ENCODE measurements at places on chromosomes 11 and 22.

DNA sequence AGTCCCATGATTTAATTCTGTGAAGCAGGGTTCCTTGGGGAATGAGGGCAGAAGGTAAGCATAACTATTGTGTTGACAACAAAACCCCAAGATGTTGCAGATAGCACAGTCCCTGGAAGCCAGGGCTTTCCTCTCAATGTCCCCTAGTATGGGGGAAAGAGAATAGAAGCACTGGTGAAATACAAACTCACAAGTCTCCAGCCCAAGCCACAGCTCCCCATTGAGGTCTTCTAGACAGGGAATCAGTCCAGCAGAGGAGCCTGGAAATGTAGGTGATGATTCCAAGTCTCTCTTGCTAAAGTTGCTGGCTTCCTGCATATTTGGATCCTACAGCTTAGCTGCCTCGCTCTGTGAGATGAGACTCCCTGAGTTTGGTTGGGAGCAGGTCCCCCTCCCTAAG, 31.7 kb upstream of the DRD2 start:
- DNase-seq: no peak

DNA sequence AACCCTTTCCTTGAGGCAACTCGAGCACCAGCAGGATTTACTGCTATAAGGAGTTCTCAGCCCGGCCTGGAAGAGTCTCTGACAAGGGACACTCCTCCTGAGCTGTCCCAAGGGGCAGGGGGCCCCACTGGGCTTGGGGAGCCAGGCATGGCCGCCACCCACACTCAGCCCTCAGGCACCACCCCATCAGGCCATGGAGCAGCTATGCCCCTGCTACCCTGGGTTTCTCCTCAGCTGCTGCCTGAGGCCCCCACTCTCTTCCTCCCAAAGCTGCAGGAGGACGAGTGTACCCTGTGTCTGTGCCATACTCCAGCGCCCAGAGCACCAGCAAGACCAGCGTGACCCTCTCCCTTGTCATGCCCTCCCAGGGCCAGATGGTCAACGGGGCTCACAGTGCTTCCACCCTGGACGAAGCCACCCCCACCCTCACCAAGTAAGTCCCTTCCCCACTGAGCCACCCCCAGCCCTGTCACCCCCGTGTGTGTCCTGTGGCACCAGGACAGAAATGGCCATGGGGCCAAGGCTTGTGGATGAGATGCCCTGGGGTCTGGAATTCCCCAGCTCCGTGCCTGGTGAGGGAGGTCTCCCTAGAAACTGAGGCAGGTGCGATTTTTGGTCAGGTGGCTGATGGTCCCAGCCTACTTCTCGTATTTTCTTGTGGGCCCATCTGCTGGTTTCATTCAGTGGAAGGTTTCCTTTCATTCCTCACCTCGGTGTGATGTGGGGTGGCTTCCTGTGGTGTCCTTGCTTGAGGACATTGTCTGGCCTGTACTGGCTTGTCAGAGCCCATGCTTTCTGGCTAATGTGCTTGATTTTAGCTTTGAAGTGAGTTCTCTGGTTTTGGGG, 28.4 kb downstream of the TAB1 start:
- no peak for DNase-seq

DNA sequence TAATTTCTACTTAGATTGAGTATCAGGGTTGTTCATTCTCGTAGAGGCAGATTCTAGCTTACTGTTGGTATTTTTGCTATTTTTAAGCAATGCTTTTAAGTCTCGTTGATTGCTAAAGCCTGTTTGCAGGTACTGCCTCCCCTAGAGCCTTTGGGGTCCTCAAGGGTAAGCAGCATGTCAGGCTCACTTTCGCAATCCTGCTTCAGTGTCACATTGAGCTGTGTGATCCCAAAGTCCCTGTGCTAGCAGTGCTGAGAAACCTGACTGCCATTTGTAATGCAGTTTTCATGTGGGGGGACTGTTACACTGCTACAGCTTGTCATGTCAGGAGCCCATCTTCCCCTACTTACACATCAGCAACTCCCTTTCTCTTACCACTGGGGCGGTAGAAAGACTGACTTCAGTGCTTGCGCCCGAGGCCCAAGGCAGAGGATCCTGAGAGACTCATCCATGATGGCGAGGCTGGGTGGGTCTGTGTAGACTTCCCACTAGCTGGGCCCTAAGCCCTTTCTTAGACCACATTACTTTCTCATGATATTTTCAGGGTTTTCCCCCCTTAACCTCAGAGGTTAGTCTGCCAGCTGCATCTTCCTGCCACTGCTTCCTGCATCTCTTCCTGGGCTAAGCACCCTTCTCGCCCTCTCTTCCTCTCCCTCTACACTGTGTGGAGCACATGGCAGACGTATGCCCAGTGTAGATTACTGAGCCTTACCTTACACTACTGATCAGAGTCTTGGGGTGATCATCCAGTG, 40.8 kb upstream of the ST14 start:
- no peak for DNase-seq

GRCh38 chr11:4606231-4607015, 1.6 kb downstream of the TRIM68 start:
- no peak for DNase-seq

GRCh38 chr22:39956932-39957664, 3.1 kb upstream of the TMA7B start:
- DNase-seq: no peak

DNA sequence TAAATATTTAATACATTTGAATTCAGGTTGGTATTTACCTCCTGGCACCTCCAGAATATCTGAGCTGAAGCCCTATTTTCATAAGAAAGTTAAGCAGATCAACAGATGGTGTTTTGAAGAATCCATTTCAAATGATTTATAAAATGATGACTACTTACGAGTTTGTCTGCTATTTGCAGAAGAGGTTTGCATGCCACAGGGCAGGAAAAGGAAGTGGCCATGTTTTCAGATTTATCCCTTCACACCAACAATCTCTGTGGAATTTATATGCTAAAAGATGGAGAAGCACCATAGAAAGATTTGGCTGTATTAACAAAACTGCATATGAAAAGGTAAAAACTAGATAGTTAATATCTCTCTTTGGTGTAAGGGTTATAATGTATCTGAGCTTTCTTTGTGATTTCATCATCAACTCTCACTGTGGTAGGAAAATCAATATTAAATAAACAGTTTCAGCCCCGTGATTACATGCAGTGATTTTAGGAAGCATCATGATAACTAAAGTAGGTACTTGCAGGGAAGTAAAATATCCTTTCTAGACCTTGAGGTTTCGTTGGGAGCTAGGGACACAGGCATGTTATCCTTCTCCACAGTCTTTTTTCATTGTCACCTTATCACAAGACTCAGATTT, 2.6 kb downstream of the BMAL1 start:
- DNase-seq: no peak

GRCh38 chr11:12756867-12757266, 82.6 kb downstream of the TEAD1 start:
- DNase-seq: no peak

- DNase-seq: no peak
These were observed 3.2 kb downstream of the OSBPL5 start for GRCh38 chr11:3161720-3162409.

DNA sequence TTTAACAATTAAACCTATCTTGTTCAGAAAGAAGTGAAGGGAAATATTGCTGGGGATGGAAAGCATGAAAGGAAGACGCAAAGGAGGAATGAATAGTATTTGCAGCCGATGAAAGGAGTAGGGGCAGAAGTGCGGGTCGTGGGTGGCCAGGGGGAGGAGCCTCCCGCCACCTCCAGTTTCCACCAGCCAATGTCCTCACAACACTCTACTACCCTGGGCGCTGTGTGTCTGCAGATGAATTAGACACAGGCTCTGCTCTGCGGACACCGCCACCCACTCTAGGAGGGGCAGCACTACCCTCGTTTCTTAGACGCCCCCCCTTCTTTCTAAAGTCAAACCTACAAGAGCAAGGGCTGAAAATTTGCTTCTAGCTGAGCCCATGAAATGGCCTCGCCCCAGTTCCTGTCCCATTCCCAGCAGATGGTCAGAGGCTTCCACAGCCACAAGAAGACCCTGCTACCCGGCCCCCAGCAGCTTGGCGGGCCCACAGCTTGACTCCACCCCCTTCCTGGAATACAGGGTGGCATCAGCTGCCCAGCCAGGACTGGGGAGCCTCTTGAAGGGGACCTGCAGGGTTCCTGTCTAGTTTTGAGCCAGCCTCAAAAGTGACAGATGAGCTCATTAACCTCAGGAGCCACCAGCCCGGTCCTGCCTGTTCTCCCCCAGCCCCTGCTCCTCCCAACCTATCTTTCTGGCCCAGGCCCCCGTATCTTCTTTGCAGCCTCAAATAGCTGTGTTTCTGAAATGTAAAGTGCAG, 268.1 kb downstream of the BUD13 start:
- no peak for DNase-seq

DNA sequence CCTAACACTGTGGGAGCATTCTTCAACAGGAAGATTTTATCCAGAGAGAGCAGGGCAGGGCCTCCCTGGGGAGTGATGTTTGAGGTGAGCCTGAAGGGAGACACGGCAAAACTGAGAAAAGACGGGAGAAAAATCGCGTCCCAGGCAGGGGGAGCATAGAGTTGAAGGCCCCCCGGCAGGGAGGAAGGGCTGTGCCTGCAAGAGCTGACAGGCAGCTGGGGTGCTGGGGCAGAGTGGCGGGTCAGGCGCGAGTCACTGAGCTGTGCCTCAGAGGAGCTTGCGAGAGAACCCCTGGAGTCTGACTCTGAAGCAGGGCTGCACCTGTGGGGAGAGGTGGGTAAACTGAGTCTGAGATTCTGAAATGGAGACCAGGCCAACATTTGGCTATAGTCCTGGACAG, 14.8 kb downstream of the PKNOX2 start:
- DNase-seq: no peak

- DNase-seq: no peak
These were observed 19.9 kb downstream of the TEAD1 start for GRCh38 chr11:12694183-12694531.

GRCh38 chr11:10490032-10490397, 35.0 kb downstream of the AMPD3 start:
- no peak for DNase-seq

GRCh38 chr11:131371791-131372104, 1.3 kb downstream of the NTM start:
- DNase-seq: no peak

GRCh38 chr11:131977231-131977630, 606.8 kb downstream of the NTM start:
- DNase-seq: peak; percentile 6

- no peak for DNase-seq
These were observed 61.6 kb downstream of the SYTL2 start for GRCh38 chr11:85749287-85749834.

DNA sequence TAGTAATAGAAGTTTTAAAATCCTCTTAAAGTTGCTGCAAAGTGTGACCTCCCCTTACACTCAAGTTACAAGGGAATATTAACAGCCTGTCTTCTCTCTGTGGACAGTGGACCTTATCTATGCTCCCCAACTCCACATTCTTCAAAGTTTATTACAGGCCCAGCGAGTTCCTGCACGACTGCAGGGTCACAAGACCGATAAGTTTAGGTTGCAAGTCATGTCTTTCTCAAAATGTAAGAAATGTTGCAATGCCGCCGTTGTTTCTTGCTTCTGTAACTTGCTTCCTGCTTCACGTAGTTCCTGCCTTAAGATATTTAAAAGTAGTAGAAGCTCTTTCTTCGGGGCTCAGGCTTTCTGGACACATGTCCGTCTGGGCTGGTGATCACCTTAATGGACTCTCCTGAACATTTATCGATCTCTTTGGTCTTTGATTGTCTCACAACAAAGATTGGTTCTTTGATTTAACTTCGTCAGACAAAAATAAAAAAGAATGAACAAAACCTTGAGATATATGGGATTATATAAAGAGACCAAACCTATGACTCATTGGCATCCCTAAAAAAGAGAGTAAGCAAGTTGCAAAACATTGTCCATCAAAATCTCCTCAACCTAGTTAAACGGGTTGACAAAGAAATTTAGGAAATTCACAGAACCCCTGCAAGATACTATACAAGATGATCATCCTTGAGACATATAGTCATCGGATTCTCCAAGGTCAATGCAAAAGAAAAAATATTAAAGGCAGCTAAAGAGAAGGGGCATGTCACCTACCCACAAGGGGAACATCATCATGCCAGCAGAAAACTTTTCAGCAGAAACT, 45.4 kb upstream of the GLYAT start:
- no peak for DNase-seq

DNA sequence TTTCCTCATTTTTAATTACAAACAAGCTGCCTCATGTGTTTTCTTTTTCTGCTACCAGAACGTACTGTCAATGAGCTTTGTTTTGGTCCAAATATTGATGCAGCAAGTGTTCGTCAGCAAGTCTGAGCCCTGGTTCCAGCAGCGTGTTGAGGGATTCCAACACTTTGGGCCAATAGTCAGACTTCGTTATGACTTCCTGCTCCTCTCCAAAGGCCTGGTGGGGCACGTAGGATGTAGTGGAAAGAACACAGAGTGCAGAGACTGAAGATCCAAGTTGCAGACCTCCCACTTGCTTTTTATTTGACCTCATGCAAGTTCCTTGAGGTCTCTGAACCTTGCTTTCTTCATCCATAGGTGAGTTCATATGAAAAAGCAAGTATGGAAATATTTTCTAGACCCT, 138.2 kb downstream of the BBOX1 start:
- no peak for DNase-seq

DNA sequence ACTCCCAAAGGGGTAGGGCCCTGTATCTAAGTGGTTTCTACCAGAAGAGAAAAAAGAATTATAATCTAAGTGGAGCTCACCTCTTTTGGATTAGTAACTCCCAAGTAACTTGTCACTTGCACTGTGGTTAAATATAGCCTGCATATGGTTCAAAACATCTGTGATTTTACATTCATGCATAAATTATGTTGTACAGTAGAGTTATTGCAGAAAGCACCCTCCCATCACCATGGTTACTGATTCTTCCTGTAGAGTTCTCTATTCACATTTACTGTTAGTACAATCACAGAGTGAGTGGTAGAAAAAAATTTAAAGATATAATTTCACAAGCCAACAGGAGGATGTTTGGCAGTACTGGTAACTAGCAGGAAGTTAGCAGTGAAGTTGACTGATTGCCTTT, 80.4 kb downstream of the LRRC4C start:
- DNase-seq: no peak

DNA sequence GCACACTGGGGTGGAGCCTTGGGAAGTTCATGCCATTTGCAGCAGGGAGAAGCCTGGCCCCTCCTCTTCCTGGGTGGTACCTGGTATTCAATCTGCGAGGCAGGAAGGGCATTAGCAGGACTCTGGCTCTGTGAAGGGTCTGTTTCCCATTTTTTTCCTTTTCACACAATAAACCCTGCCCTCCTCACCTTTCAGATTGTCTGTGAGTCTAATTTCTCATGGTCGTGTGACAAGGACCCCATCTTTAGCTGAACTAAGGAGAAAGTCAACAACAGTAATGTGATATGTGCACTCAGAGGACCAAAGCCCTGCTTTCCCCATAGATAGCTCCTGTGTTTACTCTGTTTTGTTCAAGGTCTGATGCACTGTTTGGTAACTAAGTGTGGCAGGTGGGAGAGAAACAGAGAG, 26.6 kb upstream of the CASP4 start:
- DNase-seq: no peak

DNA sequence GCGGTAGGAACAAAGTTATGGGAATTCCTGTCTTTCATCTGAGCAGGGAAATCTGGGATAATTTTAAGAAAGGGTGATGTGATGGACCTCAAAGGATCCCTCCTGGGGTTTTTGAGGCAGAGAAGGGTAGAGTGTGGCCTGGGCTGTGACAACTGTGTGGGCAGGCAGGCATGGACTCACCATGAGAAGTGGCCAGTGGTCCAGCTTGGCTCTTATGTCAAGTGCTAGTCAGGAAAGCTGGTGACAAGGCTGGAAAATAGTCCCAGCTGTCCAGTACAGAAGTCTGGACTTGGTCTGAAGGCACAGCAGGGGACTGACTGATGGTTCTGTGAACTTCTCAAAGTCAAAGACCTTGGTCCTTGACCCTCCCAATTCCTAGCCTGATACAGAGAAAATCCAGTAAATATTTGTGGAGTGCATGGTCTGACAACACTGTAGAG, 1.7 kb downstream of the PPFIBP2 start:
- no peak for DNase-seq
